ENCODE measurements at places on chromosomes 5 and 9.

- DNase-seq: no peak
Observed at GRCh38 chr5:113901718-113902117, 388.2 kb downstream of the YTHDC2 start.

GRCh38 chr9:107042606-107043005 is 179.6 kb downstream of the ZNF462 start:
- DNase-seq: no peak

DNA sequence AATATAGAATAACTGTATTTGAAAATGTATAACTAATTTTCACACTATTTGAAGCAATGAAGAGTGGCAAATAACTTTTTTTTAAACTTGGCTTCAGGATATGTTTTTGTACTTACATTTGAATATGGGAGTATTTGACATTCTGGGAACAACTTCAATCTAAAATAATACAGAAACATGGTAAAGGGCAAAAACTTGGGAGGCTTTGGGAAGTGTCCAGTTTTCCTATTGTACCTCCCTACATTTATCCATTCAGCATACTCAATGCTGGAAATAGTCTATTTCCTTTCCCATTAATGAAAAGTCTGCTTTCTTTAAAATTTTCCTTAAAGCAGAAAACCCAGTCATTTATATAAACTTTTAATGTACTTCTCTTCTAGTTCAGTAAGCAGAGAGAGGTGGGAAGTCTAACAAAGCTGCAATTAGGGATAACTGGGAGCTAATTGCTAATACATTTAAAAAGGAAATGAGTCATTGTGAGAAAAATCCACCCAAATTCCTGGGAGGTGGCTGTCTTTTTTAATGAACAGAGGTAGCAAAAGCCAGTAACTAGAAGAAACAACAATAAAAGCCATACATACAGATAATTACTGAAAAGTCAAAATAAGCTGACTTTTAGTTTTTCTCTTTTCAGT is 128.8 kb downstream of the FBN2 start:
- no peak for DNase-seq

DNA sequence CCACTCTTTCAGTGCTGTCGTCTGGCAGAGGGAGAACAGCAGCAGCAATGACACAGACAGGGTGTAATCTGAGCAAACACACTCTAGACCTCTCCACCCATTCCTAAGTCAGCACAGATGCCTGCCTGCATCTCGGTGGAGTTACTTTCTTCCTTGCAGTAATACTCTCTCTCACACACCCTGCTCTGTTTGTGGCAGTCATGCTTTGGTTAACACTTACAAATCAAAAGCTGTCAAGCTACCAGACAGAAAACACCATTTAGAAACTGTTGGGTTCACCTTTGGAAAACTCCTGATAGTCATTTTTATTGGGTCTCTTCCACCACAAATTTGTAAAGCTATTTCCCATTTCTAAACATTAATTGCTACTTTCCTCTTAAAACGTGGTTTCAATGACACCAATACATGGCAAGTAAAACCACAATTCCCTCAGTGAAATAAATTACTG is 27.3 kb downstream of the LHFPL2 start:
- no peak for DNase-seq

DNA sequence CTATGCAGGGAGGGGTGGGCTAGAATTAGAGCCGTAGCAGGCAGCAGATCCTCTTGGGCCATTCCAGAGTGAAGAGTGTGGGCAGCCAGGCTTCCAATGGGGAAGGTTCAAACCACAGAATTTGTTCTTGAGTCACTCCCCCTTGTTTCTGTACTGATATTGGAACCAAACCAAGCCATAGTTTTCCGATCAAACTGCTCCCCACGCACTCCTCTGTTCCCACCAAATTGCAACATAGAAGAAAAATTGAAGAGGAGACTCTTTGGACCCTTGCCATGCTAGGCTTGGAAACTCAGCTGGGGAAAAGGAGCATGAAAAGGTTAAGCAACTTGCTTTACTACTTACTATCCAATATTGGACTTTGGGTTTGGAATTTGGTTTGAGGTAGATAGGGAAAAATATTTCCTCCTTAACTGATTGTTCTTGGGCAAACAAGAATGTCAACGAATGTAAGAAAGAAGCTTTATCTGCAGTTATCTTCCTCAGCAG is 165.8 kb upstream of the NR3C1 start:
- DNase-seq: no peak

DNA sequence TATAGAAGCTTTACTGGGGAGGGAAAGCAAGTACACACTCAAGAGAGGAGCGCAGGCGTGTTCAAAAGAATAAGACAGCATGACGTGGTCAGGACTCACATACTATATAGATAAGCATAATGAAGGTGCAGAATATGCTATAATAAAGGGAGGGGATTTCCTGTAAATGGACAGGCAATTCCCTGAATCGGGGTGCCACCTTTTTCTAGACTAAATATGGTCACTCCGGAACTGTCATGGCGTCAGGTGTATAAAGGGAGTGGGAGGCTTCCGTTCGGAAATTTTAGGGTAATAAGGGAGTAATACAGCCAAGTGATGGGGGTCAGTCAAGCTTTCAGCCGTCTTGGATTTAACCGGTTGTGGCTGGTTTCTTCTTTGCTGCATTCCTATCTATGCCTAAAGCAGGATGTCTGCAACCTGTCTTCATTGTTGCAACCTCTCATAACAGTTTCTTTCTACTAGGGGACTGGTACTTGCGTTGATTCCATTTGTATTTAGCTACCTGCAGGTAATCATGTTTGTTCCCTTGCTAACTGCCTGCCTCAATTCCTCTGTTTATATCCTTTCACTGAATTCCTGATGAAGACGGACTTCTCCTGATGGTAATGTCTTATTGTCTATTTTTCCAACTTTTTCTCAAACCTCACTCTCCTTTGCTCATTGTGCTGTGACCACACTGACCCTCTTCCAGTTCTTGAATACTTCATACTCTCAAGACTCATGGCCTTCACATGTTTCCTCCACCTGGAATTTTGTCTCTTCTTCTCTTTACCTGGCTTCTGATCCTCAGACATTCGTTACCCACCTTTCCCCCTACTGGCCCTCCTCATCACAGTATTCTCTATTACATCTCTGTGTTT is 48.9 kb downstream of the PRR16 start:
- DNase-seq: no peak

- DNase-seq: no peak
Observed at GRCh38 chr5:140141241-140141640, 15.5 kb downstream of the IGIP start.

DNA sequence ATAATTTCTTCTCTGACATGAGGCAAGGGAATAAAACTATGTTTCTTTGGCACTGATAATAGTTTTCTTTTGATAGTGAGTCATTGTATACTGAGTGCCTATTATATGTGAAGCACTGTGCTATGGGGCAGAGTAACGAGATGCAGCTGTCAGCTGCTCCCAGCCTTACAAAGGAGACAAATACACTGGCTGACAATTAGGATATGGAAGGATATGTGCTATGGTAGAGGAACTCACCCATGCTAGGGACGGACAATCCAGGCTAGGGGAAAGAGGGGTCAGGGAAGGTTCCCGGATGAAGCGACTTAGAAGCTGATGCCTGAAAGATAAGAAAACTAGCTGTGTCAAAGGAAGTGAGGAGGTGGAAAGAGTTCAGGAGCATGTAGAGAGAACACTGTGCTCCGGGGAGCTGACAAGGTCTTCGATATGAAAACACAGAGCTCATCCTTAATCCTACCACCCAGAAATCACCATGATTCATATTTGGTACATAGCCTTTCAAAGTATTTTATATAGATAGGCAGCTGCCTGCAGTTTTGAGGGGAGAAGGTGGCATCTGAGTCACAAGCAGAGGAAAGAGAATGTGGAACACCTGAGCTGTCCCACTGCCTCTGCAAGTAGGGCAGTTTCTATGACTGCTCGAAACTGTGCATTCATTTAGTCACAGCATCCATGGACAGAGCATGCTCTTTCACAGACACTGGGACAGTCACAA is 12.1 kb downstream of the BSPRY start:
- DNase-seq: no peak

DNA sequence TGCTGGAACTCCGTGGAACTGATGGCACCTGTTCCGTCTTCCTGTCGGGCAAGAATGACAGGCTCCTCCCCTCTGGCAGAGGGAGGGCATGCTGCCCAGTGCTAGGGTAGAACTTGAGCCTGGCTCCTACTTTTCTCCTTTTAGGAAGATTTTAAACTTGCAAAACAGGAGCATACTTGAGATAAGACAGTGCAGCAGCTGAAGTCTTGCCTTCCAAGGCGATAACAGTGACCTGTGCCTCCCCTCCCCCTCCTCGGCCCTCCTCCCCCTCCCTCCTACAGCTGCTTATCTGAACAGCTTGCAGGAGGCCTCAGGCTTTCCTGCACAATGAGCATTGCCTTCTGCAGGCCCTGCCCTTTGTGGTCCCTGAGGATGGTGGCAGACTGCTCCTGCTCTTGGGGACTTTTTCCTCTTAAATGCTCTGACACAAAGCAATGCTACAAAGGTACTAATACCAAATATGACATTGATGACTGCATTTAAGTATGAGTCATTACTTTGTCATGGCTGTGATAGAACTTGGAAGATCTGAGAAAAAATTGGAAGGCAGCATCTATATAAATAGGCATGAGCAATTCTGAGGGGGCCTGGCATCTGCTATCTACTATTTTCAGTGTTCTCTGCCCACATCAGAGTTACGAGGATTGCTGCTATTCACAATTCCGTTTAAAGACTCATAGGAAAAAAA is 2.0 kb downstream of the GADD45G start:
- DNase-seq: no peak

DNA sequence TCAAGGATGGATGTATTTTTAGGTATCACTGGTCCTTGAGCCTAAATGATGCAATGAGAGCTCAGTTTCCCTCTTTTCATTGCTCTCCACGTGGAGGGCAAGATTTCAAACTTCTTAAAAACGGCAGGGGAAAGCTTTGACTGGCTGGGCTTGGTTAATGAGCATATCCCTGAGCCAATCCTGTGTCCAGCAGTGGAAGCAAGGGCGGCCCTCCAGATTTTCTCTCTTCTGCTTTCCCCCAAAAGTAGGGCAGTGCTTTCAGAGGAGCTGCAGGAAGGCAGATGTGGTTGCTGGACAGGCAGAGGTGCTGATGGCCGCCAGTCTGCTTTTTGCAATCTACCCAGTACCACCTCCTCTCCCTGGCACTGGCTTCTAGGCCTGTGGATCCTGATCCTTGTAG is 30.0 kb upstream of the TBC1D2 start:
- no peak for DNase-seq

GRCh38 chr9:27560457-27560856 is 12.8 kb downstream of the C9orf72 start:
- no peak for DNase-seq

Measured in activated CD8-positive, alpha-beta memory T cell treated with anti-CD3 and anti-CD28 coated beads for 1 hour (primary cell).